ENCODE measurements at places on chromosomes 13 and 19.

DNA sequence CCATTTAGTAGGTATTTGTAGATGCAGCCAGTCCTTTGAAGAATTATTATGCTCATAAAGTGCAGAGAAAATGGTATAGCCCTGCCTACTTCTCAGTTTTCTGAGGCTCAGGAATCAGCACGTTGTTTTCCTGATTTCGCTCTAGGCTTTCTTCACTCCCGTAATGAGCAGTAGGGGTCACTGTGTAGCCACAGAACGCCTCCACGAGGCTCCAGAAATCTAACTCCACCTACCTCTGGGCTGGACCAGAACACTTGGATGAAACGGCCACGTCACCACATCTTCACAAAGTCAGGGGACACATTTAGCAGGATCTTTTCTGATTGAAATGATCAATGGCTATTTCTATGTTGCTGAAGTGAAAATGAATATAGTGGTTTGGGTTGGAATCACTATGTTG lies 49.8 kb upstream of the GTF3A start:
- no peak for DNase-seq

GRCh38 chr13:22855926-22856325 lies 324.9 kb upstream of the SGCG start:
- DNase-seq, result no peak

DNA sequence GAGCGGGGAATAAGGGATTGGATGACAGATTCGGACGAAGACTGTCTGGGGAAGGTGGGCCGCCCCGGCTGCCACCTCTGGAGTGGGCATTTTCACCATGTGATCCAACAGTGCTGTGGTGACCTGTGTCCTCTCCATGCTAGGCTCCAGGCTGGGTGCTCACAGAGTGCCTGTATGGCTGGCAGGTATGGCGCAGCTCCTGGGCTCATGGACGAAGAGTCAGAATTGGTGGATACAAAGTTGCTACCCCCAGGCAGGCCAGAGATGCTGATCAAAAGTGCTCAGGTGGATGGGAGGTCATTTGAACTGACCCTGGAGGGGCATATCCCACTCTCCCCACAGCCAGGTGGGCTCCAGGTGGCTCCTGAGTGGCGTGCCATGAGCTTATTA lies 111.3 kb upstream of the UQCRFS1 start:
- DNase-seq, result no peak

DNA sequence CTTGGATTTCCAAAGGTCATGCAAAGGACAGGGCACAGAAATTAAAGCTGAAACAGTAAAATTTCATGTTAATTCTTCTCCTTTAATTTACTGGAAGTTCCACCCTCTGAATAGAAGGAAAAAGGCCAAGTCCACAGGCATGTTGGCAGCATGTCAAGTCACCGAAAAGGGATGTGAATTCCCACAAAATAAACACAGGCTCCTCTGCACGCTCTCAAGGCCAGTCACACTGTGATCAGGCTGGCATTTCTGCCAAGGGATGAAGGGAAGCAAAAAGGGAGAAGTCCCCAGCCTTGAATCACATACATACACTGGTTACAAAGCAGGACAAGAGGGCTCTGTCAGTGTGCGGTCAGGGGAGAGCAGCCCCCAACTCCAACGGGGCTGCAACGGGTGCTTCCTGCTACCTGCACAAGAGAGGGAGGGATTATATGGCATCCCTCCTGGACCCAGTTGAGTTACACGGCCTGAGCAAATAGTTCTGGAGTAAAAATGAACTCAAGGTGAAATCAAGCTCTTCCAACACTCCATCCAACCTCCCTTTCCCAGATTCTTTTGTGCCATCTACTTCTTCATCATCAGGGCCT lies 6.9 kb downstream of the DCLK1 start:
- peak; percentile 22 for DNase-seq

GRCh38 chr13:100502446-100502845 lies 86.1 kb downstream of the GGACT start:
- no peak for DNase-seq

GRCh38 chr19:56348289-56348877 lies 33.7 kb upstream of the ZSCAN5A start:
- DNase-seq, result no peak

DNA sequence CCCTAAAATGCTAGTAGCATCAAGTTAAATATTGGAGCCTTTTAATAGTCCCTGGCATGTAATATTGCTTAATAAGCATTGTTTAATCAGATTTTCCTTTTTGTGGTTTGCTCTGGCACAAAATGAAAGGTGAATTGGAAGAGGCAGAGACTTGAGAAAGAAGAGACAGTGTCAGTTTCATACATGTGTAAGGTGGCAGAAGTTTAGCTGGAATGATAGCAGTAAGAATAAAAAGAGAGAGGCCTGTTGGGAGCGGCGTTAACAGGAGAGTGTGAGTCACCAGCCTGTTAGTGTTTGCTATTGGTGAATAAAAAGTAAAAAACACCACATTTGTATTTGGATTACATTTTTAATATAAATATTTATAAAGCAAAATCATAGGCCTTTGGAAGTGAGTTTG lies 145.3 kb downstream of the PDS5B start:
- no peak for DNase-seq

- DNase-seq, result no peak
Measured at GRCh38 chr13:84845907-84846619, 953.2 kb downstream of the SLITRK6 start.
